Substantia nigra (tissue), 51 donors: ENCODE measurements at places on chromosomes 4 and X.
A peak's percentile ranks its signal among the peaks of the same experiment; 100 is the strongest.

- no peak for DNase-seq
These were observed 143.9 kb downstream of the SCFD2 start for GRCh38 chr4:53221832-53222480.

GRCh38 chr4:48139691-48140090 is 5.6 kb upstream of the TXK start:
- DNase-seq, result no peak

DNA sequence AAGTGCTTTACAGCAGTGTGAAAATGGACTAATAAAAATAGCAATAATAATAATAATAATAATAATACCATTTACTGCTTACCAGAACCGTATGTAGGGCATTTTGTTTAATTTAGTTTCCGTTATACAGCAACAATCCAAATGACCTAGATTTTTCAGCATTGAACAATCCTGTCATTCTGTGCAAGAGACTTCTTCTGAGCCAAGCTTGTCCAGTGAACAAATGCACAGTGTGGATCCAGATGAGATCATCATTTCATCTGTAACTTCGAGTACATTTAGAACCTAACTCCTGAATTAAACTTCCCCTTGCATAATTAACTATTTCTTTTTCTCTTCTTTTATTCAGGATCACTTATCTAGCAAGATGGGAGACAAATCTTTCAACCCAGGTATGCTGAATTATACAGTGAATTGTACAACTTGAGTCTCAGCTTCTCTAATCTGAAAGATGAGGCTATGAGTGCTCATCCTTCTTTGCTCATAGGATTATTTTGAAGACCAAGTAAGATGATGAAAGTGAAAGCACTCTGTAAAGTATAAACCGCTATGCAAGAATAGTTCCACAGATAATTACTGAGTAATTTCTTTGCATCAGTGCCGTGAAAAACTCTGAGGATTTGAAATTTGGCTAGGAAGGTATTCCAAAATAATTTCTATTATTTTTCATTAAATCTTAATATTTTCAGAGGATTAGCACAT is 6.6 kb downstream of the CLNK start:
- DNase-seq, result no peak

GRCh38 chrX:1430451-1430850 is 22.3 kb downstream of the ASMTL start:
- DNase-seq, result no peak

GRCh38 chrX:131764216-131764615 is 220.3 kb downstream of the OR13H1 start:
- no peak for DNase-seq

DNA sequence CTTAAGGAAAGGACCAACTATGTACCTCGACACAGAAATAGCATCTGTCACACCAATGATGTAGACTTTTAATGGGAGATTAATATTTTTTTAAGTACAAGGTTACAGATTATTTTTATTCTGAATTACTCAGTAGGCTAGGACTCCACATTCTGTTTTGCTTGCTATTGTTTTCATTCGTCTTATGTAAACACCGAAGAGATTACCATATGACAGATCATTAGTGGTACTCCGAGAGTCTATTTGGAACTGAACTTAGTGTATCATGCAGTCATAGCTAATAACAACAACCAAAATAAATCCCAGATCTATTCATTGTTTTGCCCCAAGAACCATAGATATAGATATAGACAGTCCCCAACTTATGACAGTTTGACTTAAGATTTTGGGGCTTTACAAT is 139.7 kb upstream of the SPRY1 start:
- no peak for DNase-seq

DNA sequence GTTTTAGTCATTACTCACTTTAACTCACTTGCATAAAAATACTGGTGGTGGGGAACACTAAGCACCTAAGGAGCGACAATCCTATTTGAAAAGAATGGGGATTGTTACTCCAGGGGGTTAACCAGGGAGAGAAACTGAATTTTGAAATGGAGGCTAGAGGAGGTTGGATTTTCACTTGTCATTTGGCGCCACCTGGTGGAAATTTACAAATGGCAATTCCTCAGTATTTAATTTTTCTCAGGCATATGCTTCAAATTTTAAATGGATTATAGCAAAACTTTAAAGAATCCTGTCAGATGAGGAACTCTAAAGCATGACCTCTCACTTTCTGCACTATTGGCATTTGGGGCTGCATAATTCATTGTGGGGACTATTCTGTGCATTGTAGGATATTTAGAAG is 2.7 kb upstream of the GEMIN8 start:
- DNase-seq, result no peak

- no peak for DNase-seq
These were observed 186.0 kb upstream of the CXorf66 start for GRCh38 chrX:140151316-140151715.

- no peak for DNase-seq
These were observed 1003.6 kb downstream of the FAT4 start for GRCh38 chr4:126318376-126318775.

- DNase-seq, result no peak
These were observed 58.2 kb downstream of the WWC2 start for GRCh38 chr4:183157215-183157614.

DNA sequence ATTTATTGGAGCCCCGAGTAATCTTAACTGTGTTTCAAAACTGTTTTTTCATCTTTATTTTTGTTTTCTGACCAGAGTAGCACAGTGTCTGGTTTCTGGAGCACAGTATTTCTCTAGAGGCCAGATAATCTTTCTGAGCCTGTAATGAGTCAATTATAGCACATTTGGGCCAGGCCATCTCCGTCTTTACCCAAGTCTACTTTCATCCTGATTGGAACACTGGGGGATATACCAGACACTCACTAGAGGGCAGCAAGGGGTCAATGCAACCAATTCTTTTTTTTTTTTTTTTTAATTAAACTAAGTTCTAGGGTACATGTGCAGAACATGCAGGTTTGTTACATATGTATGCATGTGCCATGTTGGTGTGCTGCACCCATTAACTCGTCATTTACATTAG is 282.0 kb downstream of the ARHGAP24 start:
- DNase-seq, result no peak

GRCh38 chrX:2592279-2592678 is 91.5 kb upstream of the DHRSX start:
- no peak for DNase-seq

- DNase-seq, result no peak
These were observed 4.0 kb upstream of the C4orf17 start for GRCh38 chr4:99506781-99507180.

GRCh38 chr4:70703619-70704214 is 15.4 kb downstream of the UTP3 start:
- no peak for DNase-seq

DNA sequence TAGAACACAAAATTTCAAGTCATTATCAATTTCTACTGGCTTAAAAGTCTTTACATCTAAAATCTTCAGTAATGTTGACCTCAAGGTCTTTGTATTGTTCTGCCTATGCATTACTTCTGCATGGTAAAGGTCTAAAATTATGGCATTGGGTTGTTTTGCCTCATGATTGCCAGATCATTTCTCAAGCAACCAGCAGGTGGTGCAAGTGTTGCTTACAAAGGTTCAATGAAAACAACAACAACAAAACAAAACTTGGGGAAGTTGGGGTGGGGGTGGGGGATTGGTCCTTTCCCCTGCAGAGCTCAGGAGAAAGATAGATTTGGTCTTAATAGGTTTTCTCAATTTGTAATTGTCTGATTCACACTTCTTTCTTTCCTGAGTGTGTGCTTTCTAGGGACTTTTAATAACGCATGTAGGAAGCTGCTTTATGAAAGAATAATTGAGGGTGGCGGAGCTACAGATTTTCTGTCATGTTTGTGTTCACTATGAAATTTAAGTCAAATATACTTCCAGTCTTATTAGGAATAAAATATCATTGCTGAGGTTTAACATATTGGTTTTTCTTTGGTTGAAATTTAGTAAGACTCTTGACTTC is 145.1 kb downstream of the COL4A5 start:
- DNase-seq, result peak; percentile 0

- no peak for DNase-seq
These were observed 50.0 kb upstream of the AADAT start for GRCh38 chr4:170139764-170140163.

DNA sequence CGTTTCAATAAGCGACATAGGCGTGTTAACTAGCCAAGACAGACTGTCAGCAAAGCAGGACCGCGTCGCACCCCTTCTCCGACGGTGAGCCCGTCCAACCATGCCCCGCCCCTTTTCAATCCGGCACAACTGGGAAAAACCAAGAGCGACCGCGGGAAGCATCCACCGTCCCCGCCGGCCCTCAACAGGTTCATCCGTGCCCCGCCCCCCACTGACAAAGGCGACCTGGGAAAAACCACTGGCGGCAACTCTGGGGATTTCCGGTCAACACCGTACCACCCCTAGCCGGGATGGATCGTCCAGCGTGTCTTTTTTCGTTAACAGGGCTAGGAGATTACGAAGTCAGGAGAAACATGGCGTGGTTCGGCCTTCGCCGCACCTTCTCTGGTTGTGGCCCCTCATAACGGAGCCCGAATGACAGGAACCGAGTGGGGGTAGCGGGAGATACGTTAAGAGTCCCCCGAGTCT is 377 bp downstream of the TIMM17B start:
- DNase-seq, result peak; percentile 28

DNA sequence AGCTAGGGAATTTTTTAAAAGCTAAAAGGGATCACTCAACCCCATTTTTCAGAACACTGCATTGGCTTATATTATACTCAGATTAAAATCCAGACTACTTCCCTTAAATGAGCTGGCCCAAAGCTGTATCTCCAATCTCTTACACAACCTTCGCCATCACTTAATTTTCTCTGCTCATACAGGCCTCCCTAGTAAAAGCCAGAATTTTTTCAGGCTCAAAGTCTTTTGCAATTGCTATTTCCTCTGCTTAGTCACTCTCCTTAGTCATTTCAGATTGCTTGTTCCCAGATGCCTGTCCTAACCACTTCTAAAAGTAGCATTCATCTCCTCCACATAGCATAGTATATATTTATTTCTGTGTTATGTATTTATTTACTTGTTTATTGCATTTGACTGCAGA is 1587.9 kb upstream of the ADGRL3 start:
- DNase-seq, result no peak

GRCh38 chr4:138311771-138312535 is 69.8 kb upstream of the SLC7A11 start:
- DNase-seq, result no peak

DNA sequence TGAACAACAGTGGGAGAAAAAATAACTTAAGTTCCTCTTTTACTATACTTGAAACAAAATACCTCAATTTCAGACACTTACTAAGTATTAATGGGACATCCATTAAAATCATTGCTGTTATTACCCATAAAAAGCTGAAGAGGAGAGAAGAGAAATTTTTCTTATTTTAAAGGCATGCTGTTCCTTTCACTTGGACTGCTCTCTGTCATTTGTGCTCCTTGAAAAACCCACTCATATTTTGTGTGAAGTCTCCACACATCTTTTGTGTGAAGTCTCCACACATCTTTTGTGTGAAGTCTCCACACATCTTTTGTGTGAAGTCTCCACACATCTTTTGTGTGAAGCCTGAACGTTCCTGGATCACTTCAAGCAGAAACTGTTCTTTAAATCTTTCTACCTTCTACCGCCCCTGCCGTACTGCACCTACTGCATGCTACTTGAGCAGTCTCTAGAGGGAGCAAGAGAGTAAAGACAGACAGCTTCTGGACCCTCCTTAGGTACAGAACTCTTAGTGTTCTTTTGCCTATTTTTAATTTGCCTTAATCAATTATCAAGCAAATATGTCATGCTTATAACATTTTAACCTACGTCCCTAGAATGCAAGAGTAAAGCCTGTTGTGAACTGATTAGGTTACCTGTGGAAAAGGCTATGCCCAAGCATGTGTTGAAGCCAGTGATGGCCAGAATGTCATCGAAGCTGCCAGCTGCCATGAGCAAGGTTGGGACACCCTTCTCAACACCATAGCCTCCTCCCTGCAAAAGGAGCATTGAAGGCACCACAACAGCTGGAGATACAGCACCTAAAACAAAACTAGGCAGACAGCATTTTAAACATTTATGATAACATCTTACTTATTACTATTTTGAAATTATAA is 27.1 kb upstream of the SLC9B1 start:
- no peak for DNase-seq

- no peak for DNase-seq
These were observed 2.2 kb downstream of the SRP72 start for GRCh38 chr4:56469489-56470210.

DNA sequence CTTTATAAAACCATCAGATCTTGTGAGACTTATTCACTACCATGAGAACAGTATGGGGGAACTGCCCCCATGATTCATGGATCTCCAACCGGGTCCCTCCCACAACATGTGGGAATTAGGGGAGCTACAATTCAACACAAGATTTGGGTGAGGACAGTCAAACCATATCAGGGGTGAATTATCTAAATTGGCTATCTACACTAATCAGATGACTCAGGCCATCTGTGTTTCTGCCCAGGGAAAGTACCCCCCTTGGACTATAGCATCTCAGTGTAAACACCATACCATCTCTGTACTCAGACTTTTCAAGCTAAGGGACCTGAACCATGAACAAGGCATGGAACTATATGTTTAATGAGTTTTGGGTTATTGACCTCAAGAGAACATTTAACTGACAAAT is 76.8 kb downstream of the LNX1 start:
- DNase-seq, result no peak

DNA sequence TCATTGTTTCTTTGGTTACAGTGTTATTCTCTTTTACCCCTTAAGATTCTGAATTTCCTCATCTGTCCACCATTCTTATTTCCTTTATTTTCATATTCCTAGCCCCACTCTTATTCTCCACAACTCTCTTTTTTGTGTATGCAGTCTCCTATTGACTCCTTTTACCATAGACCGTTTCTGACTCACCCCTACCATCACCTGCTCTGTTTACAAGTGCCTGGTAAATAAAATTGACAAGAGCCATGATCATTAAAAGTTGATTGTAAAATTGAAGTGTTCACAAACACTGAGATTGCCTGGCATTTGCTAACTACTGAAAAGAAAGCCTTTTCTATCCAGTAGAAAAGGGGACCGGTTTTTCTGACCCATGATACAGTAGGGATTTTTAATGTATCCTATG is 54.4 kb downstream of the MRPL1 start:
- DNase-seq, result no peak

DNA sequence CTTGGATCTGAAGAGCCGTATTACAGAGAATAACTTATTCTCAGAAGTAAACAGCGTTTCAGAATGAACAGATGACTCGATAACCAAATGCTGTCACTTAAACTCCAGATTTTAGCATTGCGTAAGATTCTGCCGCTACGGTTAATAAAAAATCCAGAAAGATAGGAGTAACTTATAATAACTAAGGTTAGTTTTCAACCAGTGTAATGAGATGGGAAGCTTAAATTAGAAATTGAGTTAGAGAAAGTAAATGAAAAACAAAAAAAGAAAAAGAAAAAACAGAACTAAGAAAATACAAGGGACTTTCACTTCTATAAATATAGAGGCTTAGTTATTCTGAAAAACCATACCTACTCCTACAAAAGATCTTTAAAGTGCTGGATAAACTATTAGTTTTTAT is 13.1 kb upstream of the PARM1 start:
- no peak for DNase-seq

- no peak for DNase-seq
These were observed 93.4 kb downstream of the RS1 start for GRCh38 chrX:18578546-18578945.

DNA sequence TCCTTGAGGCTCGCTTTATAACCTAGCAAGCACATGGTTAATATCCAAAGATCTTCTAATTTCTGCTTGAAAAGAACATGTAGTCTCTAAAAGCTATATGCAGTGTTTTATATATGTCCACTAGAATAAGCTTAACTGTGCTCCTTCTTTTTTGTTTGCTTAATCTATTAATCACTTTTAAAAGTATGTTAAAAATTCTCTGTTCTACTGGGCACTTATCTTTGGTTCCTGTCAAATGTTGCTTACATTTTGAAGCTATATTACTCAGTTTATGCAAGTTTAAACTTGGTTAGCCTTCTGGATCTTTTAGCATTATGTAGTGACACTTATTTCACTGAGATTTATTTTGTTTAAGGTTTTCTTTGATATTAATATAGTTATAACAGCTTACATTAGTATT is 32.5 kb downstream of the MAOA start:
- DNase-seq, result no peak
